ENCODE measurements at places on chromosomes 7 and 10.

DNA sequence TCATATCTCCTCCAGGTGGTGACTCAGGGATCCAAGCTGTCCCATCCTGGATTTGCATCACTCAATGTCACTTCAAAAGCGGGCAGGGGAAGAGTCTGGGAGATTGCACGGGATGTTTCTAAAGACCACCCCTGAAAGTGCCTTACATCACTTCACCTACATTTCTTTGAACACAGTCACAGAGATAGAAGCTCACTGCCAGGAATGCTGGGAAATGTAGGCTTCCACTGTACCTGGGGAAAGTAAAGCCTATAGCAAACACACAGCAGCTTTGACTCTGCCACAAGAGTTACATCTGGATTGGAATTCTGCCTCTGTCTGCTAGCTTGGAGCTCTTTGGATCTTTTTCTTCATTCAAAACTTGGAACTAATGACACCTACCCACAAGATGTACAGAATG is 300.9 kb downstream of the WDR11 start:
- DNase-seq: no peak

DNA sequence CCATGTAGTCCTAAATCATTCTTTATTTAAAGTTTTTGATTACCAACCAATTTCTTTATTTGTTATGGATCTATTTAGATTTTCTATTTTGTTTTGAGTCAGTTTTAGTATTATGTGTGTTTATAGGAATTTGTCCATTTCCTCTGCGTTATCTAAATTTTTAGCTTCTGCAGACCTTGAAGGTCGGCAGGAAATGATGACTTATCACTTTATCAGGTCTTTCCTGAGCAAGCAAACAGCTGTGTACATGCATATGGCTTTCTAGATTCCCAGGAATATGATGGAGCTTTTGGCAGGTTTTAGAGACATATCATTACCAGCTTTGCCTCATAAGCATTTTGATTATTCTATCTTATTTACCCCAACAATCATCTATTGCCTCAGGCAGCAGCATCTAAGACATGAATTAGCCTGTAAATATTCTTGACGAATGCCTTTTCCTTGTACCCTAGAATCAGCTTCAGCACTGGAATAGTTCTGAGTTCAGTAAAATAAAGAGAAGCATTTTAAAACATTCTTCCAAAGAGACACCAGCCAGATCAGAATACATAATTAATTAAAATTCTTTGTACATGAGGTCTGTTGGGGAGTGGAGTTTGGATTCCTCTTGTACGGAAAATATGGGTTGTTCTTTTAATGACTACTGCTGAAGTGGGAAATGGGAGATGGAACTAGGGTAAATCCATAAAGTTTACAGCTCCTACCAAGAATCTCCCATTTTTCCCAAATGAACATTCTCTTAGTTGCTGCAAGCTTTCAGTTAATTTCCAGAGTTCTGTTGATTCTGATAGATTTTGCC is 408.8 kb upstream of the SEMA3C start:
- DNase-seq: no peak

GRCh38 chr10:116237970-116238369 is 35.0 kb downstream of the GFRA1 start:
- DNase-seq: no peak

GRCh38 chr7:20529260-20529659 is 86.2 kb upstream of the ABCB5 start:
- no peak for DNase-seq

DNA sequence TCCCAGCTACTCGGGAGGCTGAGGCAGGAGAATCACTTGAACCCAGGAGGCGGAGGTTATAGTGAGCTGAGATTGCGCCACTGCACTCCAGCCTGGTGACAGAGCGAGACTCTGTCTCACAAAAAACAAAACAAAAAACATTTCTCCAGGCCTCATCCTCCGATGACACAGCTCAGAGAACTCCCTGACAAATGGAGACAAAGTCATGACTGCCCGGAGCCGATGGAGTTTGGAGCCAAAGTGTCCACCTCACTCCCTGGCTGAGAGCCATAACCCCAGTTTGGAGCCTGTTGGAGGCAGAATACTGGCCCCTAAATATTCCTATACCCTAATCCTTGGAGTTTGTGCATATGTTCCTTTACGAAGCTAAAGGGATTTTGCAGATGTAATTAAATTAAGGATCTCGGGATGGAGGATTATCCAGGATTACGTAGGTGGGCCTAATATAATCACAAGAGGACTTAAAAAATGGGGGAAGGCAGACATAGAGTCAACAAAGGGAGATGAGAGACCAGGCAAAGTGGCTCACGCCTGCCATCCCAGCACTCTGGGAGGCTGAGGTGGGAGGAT is 22.7 kb downstream of the SSC4D start:
- DNase-seq: no peak

- peak; percentile 92 for DNase-seq
These were observed 6.2 kb upstream of the OTUD1 start for GRCh38 chr10:23432639-23433038.

- no peak for DNase-seq
These were observed 31.0 kb downstream of the CUX1 start for GRCh38 chr7:101848208-101848951.

DNA sequence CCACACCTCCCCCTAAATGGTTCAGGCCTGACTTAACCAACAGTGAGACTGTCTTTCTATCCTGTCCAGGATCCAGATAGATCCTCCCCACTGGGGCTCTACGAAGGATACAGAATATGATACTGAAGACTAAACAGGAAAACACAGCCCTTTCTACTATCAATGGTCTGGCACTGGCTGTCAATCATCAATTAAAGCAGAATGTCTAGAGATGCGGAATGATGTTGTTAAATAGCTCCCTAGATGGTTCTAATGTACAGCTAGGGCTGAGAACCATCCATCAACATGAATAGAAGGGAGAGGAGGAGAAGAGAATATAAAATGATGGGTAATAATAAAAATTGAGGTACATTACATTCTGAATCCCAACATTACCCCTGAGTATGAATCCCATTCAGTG is 314.3 kb upstream of the CELF2 start:
- DNase-seq: no peak

DNA sequence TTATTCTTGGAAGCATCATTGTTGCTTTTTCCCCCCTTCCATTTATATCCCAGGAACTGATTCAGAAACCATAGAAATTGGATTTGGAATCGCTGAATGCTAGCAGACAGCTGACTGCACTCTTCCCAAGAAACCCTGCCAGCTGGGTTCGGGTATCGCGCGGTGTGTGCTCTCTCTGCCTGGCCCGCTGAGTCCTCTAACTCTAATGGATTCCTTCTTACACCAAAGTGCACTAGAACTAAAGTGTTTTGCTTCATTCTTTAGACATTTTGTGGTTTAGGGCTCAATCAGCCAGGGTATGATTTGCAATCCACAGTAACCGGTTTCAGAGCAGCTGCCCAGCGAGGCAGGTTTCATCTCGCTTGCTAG is 92.2 kb downstream of the EGFR start:
- DNase-seq: no peak

GRCh38 chr10:47368431-47369180 is 15.5 kb downstream of the ZNF488 start:
- no peak for DNase-seq

DNA sequence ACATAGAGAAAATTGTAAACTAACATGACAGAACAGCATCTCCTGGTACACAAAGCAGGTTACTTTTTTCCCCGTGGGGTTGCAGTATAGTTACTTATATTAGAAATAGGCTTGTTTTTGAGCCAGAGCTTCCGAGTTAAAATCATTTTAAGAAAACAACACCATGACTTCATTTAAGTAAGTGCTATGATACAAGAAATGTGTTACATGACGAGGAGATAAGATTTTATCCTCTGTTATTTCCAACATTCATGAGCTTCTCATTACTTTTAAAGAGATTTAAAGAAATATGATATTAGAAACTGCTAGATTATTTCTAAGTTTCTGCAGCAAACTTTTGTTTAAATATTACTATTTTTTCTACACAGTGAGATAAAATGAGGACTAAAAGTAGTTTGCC is 968.7 kb downstream of the GATA3 start:
- no peak for DNase-seq

DNA sequence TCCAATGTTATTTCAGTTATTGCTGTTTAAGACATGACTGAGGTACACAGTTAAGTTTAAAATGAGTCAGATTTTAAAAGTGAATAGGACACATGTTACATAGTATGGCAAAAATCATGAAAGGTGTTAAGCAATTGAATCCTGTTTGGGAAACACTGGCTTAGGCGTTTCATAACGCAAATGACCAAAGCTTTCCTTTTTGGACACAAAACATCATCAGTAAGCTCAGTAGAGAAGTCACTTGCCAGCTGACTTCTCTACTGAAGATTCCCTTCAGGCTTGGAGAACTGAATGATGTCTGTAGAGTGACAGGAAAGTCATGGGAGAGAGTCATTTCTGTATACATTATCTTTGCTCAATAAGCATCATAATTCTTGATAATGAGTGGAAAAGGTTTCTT is 64.4 kb upstream of the RSBN1L start:
- peak; percentile 84 for DNase-seq

DNA sequence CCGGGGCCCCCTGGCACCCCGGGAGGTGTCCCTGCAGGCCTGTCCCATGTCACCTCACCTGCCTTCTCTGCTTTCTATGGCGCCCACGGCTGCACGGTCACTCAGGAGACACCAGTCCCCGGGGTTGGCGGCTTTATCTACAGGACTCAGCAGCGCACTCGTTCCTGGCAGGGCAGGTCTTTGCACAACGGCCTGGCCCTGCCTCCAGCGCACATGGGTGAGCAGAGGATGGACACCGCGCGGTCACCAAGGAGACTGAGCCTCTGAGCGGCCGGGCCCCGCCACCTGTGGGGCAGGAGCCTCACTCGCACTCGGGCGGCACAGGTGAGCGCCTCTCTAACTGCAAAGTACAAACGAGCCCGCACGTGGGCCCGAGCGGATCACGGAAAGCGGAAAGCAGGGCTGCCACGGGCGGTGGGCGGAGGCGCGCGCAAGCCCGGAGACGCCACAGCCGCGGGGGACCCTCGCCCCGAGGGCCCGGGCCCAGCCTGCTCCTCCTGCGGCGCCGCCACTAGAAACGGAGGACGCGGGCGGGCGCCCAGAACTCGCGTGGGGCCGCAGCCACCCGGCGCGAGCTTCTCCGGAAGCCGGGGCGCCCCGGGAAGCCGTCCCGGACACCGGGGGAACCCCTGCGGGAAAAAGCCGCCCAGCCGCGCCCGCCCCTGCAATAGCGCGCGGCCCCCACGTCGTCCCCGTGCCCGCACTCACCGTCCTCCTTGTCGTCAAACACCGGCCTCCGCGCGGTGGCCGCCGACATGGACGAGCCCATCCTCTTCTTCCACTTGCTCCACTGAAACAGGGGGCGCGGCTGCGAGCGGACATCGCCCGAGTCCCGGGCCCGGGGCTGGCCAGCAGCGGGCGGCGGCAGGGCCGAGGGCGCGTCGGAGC is 642 bp downstream of the STK32C start:
- DNase-seq: no peak

- DNase-seq: no peak
These were observed 807.9 kb upstream of the LRRN3 start for GRCh38 chr7:110283056-110283455.

DNA sequence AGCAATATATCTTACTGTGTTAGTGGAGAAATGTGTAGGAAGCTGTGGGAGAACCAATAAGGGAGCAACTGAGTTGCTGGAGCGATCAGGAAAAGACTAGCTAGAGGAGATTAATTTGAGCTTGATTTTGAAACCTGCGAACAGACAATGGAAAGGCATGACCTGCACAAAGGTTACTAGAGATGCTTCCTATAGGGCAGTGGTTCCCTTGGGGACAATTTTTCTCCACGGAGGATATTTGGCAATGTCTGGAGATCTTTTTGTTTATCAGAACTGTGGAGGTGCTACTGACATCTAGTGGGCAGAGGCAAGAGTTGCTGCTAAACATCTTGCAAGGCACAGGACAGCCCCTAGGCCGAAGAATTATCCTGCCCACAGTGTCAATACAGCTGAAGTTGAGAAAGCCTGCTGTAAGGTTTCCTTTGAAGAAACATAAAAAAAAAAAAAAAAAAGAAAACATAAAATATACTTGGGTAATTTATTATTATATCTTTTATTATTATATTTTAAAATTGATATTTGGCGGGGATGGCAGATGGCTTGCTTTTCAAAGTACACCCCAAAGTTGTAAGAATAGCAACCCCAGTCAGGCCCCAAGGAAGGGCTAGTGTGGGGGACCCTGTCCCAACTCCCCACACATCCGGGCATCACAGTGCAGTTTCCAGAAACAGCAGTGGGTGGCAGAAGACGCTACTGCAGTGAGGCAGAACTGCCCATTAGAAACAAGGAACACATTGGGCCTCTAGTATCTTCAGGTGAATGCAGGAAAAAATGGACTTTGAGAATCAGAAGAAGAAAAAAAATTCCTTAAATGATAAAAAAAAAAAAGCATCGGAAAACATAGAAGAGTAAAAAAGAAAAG is 481.6 kb downstream of the SH2D4B start:
- DNase-seq: peak; percentile 58

- no peak for DNase-seq
These were observed 38.4 kb downstream of the ATXN7L1 start for GRCh38 chr7:105837765-105838626.

DNA sequence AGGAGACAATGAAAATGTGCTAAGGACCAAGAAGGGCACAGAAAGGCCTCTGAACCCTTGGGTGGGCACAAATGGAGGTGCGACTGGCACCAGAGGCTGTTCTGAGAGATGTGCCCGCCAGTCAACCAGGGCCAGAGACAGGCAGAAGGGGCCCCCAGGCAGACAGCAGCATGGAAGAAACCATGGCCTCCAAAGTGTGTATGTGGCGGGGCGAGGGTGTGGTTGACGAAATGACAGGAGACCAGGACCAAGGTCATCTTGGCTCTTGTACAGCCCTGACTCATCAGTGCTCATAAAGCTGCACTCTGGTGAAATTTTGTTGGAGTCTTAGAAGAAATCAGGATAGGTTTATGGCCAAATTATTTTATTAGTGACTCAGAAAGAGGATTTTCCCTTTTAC is 4.0 kb upstream of the MRPS24 start:
- no peak for DNase-seq
